ENCODE measurements at places on chromosomes 7 and 10. TPM values are rescaled to one million over a fixed set of nuclear protein-coding genes. Genes with fewer than 3 reads are reported as not detected.

Gene TACR2
- 0.12 TPM for total RNA-seq

Gene DRGX
- total RNA-seq = not detected

Gene ADD3
- 88.0 TPM for total RNA-seq

Gene SMKR1
- total RNA-seq = 0.44 TPM

Gene MALRD1
- total RNA-seq = 0.33 TPM

Gene FAM13C
- total RNA-seq = 0.50 TPM

Gene NUTM2E
- total RNA-seq = not detected

Gene RNF133
- 1.1 TPM for total RNA-seq

Gene PARD3
- total RNA-seq = 81.5 TPM

Gene CYP3A4
- total RNA-seq = not detected

Gene CFTR
- under 0.01 TPM for total RNA-seq

Gene CREM
- total RNA-seq = 52.8 TPM

Gene ECHDC3
- 12.0 TPM for total RNA-seq

Gene ELOVL3
- not detected for total RNA-seq

Gene ZDHHC16
- 51.1 TPM for total RNA-seq

Gene NODAL
- total RNA-seq = not detected

Gene ANKRD22
- not detected for total RNA-seq

Gene CFAP58
- 1.00 TPM for total RNA-seq

Gene INA
- 0.50 TPM for total RNA-seq

Gene TUBB8
- total RNA-seq = not detected

Gene ABCB1
- 0.50 TPM for total RNA-seq
